ENCODE measurements at places on chromosomes 3 and 15.

- no peak for DNase-seq
Measured at GRCh38 chr3:158453865-158454264, 117.1 kb upstream of the MLF1 start.

DNA sequence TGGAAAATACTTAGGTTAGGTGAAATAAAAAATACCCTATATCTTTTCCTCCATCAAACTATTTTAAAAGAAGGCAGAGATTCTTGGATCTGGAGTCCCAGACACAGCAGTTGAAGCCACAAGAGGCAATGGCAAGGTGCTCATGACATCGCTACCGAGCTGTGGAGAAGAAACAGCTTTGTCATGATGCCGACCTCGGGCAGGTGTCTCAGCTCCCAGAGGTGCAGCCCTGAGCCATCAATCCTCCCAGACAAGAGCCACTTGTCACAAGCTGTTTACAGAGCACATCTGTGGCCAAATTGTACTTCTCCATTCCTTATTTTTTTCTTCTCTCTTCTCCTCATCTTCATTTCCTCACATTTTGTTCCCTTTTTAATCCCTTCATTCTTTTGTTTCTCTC lies 50.8 kb downstream of the GPR176 start:
- DNase-seq = no peak

GRCh38 chr3:23396746-23397145 lies 193.6 kb downstream of the UBE2E2 start:
- DNase-seq = no peak

DNA sequence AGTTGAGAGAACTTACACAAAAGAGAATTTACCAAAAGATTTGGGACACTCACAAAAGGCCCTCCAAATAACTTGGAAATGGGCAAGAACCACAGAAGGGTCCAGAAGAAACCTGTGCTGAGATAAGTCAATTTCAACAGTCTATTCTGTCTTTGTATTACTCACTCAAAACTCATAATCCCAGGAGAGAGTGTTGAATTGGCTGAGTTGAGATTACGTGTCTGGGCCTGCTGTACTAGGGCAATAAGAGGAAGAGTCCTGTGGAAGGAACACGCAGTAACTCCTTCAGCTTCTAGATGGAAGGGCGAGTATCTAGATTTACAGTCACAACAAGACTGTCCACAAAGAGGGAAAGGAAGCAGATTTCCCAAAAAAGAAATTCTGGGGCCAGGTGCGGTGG lies 42.5 kb upstream of the DYNC1LI1 start:
- no peak for DNase-seq

- DNase-seq = no peak
Measured at GRCh38 chr3:118809696-118810498, 224.7 kb downstream of the IGSF11 start.

GRCh38 chr3:133505813-133506212 lies 67.7 kb upstream of the CDV3 start:
- DNase-seq = no peak

- peak; percentile 77 for DNase-seq
Measured at GRCh38 chr3:47324278-47324865, 41.6 kb downstream of the KLHL18 start.

DNA sequence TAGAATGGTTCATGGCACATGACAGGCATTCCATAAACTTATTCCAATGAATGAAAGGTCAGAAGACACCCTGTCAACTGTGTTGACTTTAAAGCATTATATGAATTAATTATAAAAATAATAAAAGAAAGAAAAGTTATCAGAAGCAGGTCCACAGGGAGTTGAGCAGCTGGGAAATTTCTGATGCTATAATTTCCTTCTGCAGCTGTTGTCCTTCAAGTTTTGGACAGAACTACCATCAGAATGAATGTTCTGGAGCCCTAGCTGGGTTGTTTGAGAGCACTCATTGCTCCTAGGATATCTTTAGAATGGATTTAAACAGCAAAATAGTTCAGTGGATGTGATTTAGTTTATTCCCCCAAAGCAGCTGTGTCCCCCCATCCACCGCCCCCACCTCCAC lies 232.4 kb upstream of the PROK2 start:
- DNase-seq = no peak

GRCh38 chr3:189363590-189364255 lies 192.0 kb downstream of the TPRG1 start:
- no peak for DNase-seq

DNA sequence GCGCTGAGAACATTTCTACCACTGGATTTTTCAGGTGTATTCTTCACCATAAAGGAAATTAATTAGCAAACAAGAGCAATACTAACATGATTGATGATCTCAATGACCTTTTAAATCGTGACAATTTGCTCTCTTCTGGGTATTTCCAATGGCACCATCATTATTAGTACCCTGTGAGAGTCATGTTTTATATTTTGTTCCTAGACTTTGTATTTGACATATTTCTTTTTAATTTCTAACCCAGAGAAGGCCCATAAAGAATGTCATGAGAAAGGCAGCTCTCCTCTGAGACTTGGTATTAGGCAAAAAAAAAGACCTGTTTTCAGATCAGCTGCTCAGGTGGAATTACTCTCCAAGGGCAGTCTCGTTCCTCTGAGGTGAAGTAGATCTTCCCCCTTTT lies 1253.4 kb downstream of the ROBO2 start:
- DNase-seq = no peak

DNA sequence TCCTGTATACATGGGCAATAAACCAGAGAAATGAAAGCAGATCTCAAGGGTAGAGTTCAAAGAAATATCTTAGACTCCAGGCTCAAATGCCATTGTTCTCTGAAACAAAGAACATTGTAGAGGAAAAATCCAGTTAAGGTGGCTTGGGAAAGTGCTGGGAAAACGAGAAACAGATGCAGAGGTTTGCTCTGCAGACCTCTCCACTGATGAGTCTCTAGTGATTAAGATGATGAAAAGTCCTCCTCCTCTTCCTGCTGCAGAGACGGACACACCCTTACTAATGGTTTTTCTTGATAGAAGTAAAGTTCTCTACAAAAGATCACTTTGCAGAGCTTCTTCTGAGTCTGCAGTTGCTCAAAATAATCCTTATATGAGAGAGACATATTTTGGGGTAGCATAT lies 264.7 kb downstream of the GABRG3 start:
- no peak for DNase-seq

GRCh38 chr3:43246976-43247375 lies 39.4 kb upstream of the SNRK start:
- DNase-seq = no peak

DNA sequence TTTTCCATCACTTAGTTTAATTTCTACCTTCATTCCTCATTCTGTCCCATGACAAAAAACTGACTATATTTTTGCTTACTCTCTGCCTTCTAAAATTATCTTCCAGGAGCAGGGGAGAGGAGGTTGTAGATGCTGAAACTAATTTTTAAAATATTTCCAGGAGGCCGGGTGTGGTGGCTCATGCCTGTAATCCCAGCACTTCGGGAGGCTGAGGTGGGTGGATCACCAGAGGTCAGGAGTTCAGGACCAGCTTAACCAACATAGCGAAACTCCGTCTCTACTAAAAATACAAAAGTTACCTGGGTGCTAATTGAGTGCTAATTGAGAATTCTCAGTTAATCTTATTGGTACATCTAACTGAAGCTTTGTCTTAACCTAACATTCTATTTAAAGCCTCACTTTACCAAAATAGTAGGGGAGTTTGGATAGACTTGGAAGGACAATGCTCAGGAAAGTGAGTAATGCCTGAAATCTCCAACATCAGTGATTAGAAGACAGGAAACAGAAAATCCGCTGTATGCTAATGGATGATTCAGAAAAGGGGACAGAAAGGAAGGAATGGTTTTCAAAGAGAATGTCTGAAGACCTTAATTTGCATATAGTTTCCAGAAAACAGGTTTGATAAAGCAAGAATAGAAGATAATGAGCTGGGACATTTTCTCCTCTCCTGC lies 336.1 kb downstream of the GBE1 start:
- DNase-seq = peak; percentile 67

GRCh38 chr3:153338487-153338886 lies 176.5 kb downstream of the RAP2B start:
- DNase-seq = peak; percentile 52

- no peak for DNase-seq
Measured at GRCh38 chr15:101773496-101774100, 29.7 kb upstream of the OR4F6 start.

DNA sequence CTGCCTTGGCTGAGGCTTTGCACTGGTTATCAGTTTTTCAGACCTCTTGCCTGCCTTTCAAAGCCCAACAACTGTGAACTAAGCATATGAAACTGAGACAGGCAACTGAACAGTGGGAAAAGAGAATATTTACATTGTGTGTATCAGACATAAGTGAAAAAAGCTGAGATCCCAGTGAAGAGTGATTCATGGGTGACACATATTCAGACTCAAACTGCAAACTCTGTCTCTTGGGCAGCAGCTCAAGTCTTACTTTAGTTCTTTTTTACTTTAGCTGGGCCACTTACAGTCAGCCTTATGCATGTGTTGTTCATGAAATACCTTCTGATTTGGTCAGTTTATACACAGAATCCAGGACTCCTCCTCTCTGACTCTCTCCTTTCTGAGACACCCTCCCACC lies 19.2 kb downstream of the SUCLG2 start:
- DNase-seq = peak; percentile 93

All from fibroblast of skin of back (primary cell).